ENCODE measurements at places on chromosomes 3 and 15. TPM values are rescaled to one million over a fixed set of nuclear protein-coding genes. Genes with fewer than 3 reads are reported as not detected.

SCN11A gene
- total RNA-seq: 0.49 TPM

HCLS1 gene
- 84.6 TPM for total RNA-seq

MELTF gene
- 7.0 TPM for total RNA-seq

CPN2 gene
- 0.44 TPM for total RNA-seq

COX17 gene
- 18.7 TPM for total RNA-seq

ZNF660 gene
- total RNA-seq: 3.9 TPM

SERPINI1 gene
- total RNA-seq: 2.4 TPM
